ENCODE measurements at places on chromosomes 7 and 10. TPM values are rescaled to one million over a fixed set of nuclear protein-coding genes. Genes with fewer than 3 reads are reported as not detected.
A peak's percentile ranks its signal among the peaks of the same experiment; 100 is the strongest.

LIPM gene
- not detected for total RNA-seq

CYP2C19 gene
- total RNA-seq, result not detected

SLC26A5 gene
- total RNA-seq, result not detected

COL28A1 gene
- total RNA-seq, result 0.14 TPM

LIPF gene
- not detected for total RNA-seq

ATAD1 gene
- 48.0 TPM for total RNA-seq

TMEM273 gene
- 6.3 TPM for total RNA-seq

TMEM26 gene
- 0.33 TPM for total RNA-seq

ZFAND4 gene
- 9.1 TPM for total RNA-seq

ZSCAN21 gene
- 21.7 TPM for total RNA-seq

CPEB3 gene
- total RNA-seq, result 1.3 TPM

GNGT1 gene
- not detected for total RNA-seq

RNF133 gene
- 0.68 TPM for total RNA-seq

CCDC3 gene
- total RNA-seq, result 0.17 TPM

FKBP6 gene
- total RNA-seq, result not detected

SEMA3D gene
- 0.50 TPM for total RNA-seq

GRCh38 chr7:77687747-77688144, 8.5 kb upstream of the RSBN1L start:
- no peak for DNase-seq

DNA sequence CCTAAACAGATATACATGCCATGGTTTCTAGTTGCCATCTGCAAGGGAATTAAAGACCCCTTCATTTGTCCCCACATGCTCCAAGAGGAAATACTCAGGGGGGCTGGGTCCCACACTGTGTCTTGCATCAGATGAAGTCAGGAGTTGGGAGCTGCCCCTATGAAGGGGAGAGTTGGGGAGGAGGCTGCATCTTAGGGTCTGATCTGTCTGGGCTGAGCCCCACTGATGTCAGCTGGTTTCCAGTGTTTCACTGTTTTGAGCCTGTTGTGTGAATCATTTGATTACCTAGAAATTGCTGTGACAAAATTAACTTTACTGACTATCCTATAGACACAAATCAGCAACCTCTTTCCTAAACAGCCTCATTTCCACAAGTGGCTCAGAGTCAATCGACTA, 4.9 kb upstream of the ADCY1 start:
- no peak for DNase-seq

- no peak for DNase-seq
Observed at GRCh38 chr7:31318313-31318712, 22.2 kb downstream of the NEUROD6 start.

- no peak for DNase-seq
Observed at GRCh38 chr10:114654822-114655575, 3.1 kb downstream of the ABLIM1 start.

- DNase-seq, result no peak
Observed at GRCh38 chr10:126369125-126369710, 19.1 kb downstream of the ADAM12 start.

- DNase-seq, result no peak
Observed at GRCh38 chr10:30111340-30112022, 52.1 kb upstream of the JCAD start.

DNA sequence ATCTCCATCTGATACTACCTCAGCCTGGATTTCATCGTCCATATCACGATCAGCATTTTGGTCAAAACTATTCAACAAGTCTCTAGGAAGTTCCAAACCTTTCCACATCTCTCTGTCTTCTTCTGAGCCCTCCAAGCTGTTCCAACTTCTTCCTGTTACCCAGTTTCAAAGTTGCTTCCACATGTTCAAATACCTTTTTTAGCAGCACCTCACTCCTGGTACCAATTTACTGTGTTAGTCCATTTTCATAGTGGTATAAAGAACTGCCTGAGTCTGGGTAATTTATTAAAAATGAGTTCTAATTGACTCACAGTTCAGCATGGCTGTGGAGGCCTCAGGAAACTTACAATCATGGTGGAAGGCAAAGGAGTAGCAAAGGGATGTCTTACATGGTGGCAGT, 41.1 kb upstream of the PPP1R3A start:
- no peak for DNase-seq

- no peak for DNase-seq
Observed at GRCh38 chr7:21504021-21504420, 38.8 kb upstream of the DNAH11 start.

DNA sequence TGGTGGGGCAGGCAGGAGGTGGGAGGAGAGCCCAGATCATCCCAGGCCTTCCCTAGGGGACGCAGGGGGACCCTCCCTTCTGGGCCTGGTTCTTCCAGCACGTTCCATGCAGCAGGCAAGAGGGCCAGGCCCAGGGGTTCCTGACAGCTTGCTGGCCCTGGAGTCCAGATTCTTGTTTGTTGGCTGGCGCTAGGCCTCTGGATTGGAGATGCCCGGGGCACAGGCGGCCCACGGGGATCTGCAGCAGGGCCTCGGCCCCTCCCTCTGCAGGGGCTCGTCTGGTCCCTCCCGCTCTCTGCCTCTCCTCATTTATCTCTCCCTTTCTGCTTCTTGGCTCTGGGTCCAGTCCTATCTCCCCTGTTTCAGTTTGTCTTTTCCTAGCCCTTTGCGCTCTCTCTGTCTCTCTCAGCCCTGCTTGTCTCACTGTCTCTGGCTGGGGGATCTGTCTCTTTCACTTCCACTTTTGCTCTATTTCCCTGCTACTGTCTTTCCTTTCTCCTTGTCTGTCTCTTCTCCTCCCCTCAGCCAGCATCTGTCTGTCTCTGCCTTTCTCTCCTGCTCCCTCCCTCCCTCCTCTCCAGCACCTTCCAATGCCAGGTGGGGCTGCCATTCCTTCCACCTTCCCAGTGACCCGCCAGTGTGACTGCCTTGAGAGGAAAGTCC, 1.1 kb upstream of the AQP1 start:
- DNase-seq, result no peak

DNA sequence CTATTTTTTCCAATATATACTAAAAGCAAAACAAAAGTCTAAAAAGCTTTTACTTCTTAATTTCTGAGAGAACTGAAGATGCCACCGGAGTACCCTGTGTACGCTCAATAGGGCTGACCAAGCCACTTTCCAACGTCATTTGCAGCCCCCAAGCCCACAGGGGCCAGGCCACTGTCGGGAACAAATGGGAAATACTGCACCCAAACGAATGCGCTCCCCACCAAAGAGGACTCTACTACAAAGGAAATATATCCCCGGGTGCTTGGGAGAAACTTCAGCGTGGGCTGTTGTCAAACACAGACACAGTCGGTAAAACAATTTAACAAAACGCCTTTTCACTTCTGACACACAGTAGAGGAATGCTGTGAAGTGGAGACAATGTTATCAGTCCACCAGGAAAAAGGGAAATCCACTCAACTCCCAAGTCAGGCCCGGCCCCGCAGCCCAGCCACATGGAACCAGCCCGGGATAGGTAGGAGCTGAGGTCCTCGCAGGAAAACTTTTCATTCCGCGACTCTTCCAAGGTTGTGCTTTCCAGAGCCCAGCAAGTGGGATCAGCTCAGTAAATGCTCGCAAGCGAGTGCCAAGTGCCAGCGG, 1.4 kb downstream of the PARD3 start:
- DNase-seq, result no peak

- no peak for DNase-seq
Observed at GRCh38 chr10:112715581-112715980, 234.5 kb upstream of the TCF7L2 start.

DNA sequence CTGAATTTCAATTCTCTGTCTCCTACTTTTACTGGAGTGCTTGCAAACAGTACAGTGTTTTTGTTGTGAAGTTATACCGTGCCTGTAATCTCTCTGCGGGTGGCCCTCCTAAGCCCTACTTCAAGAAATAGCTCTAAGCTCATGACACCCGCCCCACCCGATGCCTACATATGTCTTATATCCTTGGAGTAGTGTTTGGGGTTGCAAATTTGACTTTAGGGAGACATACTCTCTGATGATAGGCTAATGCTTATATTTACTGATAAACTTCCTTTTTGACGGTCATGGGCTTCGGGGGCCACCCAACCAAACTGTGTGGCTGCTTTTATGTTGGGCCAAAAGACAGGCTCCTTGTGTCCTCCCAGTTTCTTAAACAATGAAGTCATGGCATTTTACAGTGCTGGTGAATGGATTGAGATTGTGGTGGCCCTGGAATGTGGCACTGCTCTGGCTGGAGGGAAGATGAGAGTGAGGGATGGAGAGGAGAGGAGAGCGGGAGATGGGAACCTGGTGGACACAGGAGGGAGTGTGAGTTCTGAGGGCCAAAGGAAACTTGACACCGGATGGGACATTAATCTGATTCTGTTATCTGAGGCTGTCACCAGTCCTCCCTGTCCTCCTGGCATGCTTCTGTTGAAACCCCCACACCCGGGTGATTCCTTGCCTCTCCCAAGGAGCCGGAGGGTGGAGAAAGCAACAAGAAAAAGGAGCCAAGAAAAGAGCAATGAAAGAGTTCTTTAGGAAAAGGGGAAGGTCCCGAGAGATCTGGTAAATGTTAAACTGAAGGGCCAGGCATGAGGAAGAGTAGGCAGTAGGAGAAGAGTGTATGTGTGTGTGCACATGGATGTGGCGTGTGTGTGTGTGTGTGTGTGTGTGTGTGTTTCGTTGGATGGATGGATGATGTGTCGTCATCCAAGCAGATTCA, 113.3 kb downstream of the TCF7L2 start:
- no peak for DNase-seq

- DNase-seq, result no peak
Observed at GRCh38 chr7:69373171-69374043, 224.9 kb upstream of the AUTS2 start.

DNA sequence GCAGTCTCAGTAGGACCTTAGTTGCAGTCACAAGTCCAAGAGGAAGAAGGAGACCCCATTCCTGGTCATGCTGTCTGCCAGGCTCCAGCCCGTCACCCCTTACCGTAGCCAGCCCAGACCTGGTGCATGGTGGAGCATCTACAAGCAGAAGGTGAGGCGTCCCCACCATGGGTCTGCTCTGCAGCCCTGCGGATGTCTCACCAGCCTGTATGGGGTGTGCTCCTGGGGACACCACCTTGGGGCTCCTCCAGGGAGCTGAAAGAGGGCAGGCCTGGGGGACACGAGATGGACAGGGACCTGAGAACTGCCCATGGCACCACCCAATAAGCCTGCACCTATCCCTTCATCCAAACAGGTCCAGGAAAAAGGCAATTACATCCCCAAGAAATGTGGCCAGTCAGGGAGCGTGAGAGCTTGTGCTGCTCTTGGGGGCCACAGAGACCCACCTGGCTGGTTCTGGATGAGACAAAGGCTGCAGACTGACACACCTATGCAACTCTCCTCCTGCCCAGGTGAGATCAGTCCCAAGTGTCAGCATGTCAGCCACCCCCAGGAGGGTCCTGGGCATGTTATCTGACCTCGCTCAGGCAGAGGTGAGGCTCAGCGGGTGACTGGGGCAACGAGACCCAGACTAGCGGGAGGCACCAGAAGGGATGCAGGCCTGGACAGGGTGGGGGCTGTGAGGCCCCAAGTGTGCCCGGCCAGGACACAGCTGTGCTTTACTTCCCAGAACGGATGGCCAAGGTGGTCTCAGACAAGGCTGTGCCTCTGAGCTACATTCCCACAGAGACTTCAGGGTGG, 84.5 kb upstream of the RET start:
- DNase-seq, result no peak

DNA sequence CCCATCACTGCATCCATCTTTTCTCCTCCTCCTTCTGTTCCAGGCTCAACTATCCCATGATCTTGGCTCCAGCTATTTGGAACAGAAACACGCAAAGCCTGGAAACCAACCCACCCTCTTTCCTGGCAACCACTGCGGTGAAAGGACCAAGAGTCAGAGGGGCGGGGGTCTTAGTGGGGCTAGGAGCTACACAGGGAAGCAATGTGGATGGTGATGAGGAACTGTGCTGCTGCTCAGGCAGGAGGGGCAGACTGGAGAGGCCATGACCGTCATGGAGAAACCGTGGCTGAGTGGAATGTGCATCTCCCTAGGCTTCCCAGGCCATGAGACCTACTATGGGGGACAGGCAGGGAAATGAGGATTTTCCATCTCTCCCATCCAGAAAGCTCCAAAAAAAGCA, 25.6 kb downstream of the PLAC9 start:
- no peak for DNase-seq

DNA sequence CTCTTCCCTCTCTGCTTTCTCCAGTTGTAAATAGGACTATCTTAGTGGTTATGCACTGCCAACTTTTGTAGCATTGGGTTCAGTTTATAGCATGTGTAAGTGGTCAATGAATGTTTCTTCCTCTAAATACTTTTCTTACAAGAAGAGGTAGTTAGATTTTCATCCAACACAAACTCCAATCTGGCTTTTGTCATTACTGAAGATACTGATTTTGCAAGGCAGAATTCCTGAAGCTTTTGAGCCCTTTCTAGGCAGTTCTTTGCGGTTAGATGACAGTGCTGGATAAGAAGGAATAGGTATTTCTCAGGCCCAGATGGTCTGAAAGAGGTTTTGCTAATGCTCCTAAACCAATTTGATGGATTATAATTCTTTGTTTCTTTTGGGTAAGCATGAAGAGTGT, 60.5 kb downstream of the BICC1 start:
- DNase-seq, result no peak

- no peak for DNase-seq
Observed at GRCh38 chr7:81301815-81302214, 383.0 kb upstream of the SEMA3C start.

DNA sequence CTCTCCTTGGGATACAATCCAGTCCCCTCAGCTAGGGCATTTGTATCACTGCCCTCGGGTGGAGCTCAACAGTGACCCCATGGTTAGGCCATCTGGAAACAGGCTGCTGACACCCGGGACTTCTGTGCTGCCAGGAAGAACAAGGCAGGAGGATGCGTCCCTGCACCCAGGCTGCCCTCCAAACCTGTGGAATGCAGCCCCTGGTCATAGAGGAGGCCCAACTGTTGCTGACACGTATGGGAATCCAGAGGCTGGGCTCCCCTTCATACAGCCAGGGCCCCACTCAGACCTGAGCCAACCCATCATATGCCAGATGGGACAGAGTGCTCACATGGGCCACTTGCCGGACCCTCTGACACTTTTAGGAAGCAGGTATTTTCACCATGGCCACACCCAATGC, 45.5 kb upstream of the SRGN start:
- DNase-seq, result no peak

- DNase-seq, result peak; percentile 71
Observed at GRCh38 chr7:3267966-3268690, 32.9 kb upstream of the SDK1 start.

GRCh38 chr10:24897326-24897926, 55.0 kb downstream of the PRTFDC1 start:
- DNase-seq, result no peak
